ENCODE measurements at places on chromosomes 16 and 17. TPM values are rescaled to one million over a fixed set of nuclear protein-coding genes. Genes with fewer than 3 reads are reported as not detected.

- no peak for DNase-seq
These were observed 88.4 kb downstream of the RTN4RL1 start for GRCh38 chr17:1936766-1937165.

DNA sequence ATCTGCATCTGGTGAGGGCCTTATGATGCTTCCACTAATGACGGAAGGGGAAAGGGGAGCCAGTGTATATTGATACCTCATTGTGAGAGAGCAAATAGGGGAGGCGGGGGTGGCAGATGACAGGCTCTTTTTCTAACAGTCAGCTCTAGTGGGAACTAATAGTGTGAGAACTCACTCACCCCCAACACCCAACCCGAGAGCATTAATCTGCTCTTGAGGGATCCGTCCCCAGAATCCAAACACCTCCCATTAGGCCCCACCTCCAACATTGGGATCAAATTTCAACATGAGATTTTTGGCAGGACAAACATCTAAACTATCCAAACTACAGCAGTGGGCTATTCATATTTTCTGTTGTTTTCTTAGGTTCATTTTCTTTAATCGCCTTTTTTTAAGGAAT is 54.4 kb downstream of the BPTF start:
- DNase-seq: no peak

GRCh38 chr17:79728908-79729471 is 1.8 kb upstream of the ENPP7 start:
- no peak for DNase-seq

The C1QTNF1 gene
- 439 TPM for total RNA-seq
